A549 treated with AZD2906 at 1 μM for 4 hours (cell line): ENCODE measurements at places on chromosomes 7 and 10. TPM values are rescaled to one million over a fixed set of nuclear protein-coding genes. Genes with fewer than 3 reads are reported as not detected.

ZNF22 gene
- 6.0 to 7.0 TPM (median 6.1 TPM) in 5 replicates for total RNA-seq

COL28A1 gene
- total RNA-seq, result 0.42 to 1.1 TPM (median 0.57 TPM) in 5 replicates

EN2 gene
- 0.56 to 0.94 TPM (median 0.92 TPM) in 5 replicates for total RNA-seq

TMEM139 gene
- total RNA-seq, result 0.66 to 1.2 TPM (median 1.2 TPM) in 5 replicates

CHST15 gene
- total RNA-seq, result 6.6 to 7.8 TPM (median 7.1 TPM) in 5 replicates

NANOS1 gene
- total RNA-seq, result 2.0 to 3.4 TPM (median 2.9 TPM) in 5 replicates

OGDHL gene
- total RNA-seq, result 0.46 to 0.59 TPM (median 0.47 TPM) in 5 replicates

GFRA1 gene
- total RNA-seq, result 8.8 to 10.2 TPM (median 9.7 TPM) in 5 replicates

NEURL1 gene
- total RNA-seq, result 0.49 to 0.97 TPM (median 0.55 TPM) in 5 replicates
